ENCODE measurements at places on chromosomes 1 and 21. TPM values are rescaled to one million over a fixed set of nuclear protein-coding genes. Genes with fewer than 3 reads are reported as not detected.

Gene ZNF684
- 2.2 TPM for total RNA-seq

Gene SLAMF9
- 0.45 TPM for total RNA-seq

Gene KCNH1
- total RNA-seq = 2.7 TPM

Gene ASTN1
- total RNA-seq = not detected

Gene ATAD3B
- 2.5 TPM for total RNA-seq

Gene CXADR
- 12.1 TPM for total RNA-seq

Gene MEX3A
- total RNA-seq = 2.2 TPM

Gene PTP4A2
- total RNA-seq = 170 TPM

Gene PPP1R12B
- 1.6 TPM for total RNA-seq

Gene ARHGEF16
- total RNA-seq = 6.0 TPM

Gene CNIH3
- 0.72 TPM for total RNA-seq

Gene CDA
- 35.1 TPM for total RNA-seq

Gene OR10Z1
- not detected for total RNA-seq

Gene TAS1R3
- 0.12 TPM for total RNA-seq

Gene KPRP
- not detected for total RNA-seq

Gene SLX9
- 59.5 TPM for total RNA-seq

Gene C1orf226
- 0.91 TPM for total RNA-seq

Gene TRIM63
- 0.54 TPM for total RNA-seq

Gene DYNLT5
- not detected for total RNA-seq

Gene YOD1
- total RNA-seq = 7.8 TPM

Gene TIE1
- total RNA-seq = not detected

Gene CA6
- not detected for total RNA-seq

Gene PDE4DIP
- 6.6 TPM for total RNA-seq

Gene CADM3
- 0.09 TPM for total RNA-seq

Gene SLC44A5
- not detected for total RNA-seq

Gene CASZ1
- total RNA-seq = 3.0 TPM

Gene TRABD2B
- total RNA-seq = 2.1 TPM

Gene TNFSF4
- total RNA-seq = 0.05 TPM

Gene NFASC
- 1.9 TPM for total RNA-seq

All from A549 treated with ZK216348 at 1 μM for 4 hours (cell line).